ENCODE measurements at places on chromosomes 4 and X. TPM values are rescaled to one million over a fixed set of nuclear protein-coding genes. Genes with fewer than 3 reads are reported as not detected.

The DCHS2 gene
- 8.1 TPM for polyA plus RNA-seq

DNA sequence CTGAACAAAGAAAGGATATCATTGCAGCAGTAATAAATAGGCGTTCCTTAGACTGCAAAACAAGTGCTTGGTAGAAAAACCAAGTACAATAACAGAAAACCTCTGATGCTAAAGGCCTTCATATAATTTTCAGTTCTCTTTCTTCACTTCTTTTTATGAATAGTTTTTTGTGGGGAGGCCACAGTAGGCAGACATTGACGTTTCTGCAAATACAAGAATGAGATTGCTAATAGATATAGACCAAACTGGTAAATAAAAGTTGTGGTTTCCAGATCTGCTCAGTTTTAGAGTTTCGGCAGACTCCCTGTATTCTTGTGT lies 57.0 kb upstream of the RAP1GDS1 start:
- DNase-seq: no peak

- DNase-seq: no peak
Observed at GRCh38 chr4:183118585-183118984, 19.5 kb downstream of the WWC2 start.

DNA sequence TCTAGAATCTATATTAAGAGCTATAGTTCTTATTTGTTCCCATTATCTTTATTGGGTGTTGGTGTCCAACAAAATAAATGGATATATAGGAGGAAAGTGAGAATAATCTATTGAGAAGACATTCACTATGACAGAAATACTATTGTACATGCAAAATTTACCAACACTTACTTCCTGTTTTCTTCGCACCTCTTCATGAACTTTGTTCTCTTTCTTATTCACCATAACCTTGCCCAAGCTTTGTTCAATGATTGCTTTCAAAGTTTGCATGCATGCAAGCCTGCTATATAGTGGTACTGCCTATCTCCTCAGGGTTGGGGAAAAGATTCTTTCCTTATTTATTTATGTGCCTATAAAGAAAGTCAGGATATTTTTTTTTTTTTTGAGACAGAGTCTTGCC lies 176.4 kb upstream of the JADE1 start:
- DNase-seq: no peak

The RNF150 gene
- polyA plus RNA-seq: 28.6 TPM

The CENPE gene
- polyA plus RNA-seq: 12.2 TPM

The KLHL34 gene
- polyA plus RNA-seq: not detected

GRCh38 chr4:141788169-141788915 lies 152.0 kb downstream of the IL15 start:
- DNase-seq: no peak

The FGF16 gene
- 0.22 TPM for polyA plus RNA-seq

The CT45A10 gene
- not detected for polyA plus RNA-seq

DNA sequence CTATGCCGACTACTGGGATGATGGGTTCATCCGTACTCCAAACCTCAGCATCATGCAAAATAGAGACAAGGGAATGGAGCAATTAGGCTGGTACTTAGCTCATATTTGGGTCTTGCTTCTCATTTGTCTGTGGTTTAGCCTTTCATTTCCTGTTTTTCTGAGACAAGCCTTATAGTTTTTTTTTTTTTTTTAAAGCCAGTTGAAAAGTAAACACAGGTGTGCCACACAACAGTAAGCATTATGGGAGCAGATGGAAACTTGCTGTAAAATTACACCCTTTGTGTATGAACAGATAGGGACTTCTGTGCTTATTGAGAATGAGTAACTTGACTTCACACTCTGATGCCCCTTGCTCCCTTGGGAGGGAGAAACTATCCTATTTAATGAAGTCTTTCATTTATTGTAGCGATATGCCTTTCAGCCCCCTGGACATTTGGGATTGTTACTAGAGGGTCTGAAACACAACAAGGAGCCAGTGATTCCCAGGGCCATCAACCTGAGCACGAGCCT lies 13.7 kb downstream of the RASSF6 start:
- no peak for DNase-seq

The TNIP2 gene
- 15.2 TPM for polyA plus RNA-seq

DNA sequence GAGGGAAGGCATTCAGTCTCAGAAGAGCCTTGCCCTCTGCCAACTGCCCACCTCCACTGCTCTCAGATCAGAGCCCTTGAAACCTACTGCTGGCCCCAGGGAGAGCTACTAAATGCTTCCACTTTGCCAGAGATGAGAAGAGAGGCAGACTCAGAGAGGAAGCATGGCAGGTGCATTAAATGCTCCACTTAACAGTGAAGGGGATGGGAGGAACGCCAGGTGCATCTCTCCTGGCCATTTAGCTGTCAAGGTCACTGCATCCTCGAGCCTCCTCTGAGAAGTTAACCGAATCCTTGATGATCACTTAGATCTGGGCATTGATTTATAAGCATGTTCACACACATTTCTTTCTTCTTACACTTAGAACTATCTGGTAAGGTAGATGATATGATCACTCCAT lies 15.0 kb downstream of the TRPC5 start:
- DNase-seq: no peak

- no peak for DNase-seq
Observed at GRCh38 chr4:11632483-11632882, 203.8 kb upstream of the HS3ST1 start.

- DNase-seq: no peak
Observed at GRCh38 chr4:172153719-172154118, 340.5 kb downstream of the GALNTL6 start.

- no peak for DNase-seq
Observed at GRCh38 chrX:7254144-7254543, 106.2 kb upstream of the PUDP start.

DNA sequence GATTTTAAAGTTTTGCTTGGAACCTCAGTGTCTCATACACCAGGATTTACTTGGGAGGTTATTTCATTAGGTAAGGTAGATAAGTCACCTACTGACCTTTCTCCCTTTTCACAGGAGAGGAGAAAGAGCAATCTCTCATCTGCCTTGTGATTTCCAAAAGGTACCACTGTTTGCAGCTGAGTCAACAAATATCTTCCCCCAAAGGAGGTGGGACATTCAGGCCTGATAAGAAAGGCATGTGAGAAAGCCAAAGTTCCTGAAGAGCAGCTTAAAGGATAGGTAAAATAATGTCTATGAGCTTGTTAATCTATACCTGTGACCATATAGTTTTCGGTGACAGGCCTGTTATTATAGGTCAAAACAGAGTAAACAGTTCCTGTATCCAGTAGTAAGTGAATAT lies 45.0 kb downstream of the FAM47B start:
- no peak for DNase-seq

- DNase-seq: no peak
Observed at GRCh38 chrX:102154218-102154860, 1.4 kb downstream of the BEX5 start.

- DNase-seq: no peak
Observed at GRCh38 chrX:18981124-18981807, 2.6 kb downstream of the PHKA2 start.

The SMIM31 gene
- 0.18 TPM for polyA plus RNA-seq

DNA sequence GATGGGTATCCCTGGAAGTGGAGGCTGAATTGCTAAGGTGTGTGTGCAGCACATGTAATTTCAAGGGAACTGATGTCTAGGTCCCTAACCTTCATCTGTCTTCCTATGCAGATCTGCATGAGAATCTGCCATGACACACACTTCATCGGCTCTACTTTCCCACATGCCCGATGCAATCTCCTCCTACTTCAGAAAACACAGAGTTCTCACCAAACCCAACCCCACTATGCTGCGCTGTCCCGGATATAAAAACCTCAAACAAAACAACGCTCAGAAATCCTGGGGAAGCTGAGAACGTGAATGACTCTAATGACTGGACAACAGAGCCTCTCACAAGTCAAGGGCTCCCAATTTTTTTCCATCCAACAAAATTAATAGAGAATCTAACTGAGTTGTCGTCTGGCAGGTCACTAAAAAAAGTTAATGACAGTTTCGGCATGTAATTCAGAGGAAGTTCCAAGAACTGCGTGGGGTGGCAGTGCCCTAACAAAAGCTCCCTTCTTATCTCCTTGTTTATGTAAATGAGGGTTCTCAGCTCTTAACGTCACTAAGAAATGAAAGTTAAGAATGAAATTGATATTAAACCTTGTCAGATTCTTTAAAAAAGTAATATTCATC lies 39.0 kb downstream of the STX18 start:
- no peak for DNase-seq

- no peak for DNase-seq
Observed at GRCh38 chr4:141133999-141134995, 1.0 kb upstream of the RNF150 start.

The COL25A1 gene
- 15.3 TPM for polyA plus RNA-seq

- DNase-seq: no peak
Observed at GRCh38 chr4:123750044-123750443, 353.4 kb downstream of the SPRY1 start.

GRCh38 chrX:127877318-127877717 lies 174.9 kb downstream of the ACTRT1 start:
- no peak for DNase-seq

GRCh38 chrX:71236836-71237235 lies 13.8 kb downstream of the GJB1 start:
- no peak for DNase-seq

DNA sequence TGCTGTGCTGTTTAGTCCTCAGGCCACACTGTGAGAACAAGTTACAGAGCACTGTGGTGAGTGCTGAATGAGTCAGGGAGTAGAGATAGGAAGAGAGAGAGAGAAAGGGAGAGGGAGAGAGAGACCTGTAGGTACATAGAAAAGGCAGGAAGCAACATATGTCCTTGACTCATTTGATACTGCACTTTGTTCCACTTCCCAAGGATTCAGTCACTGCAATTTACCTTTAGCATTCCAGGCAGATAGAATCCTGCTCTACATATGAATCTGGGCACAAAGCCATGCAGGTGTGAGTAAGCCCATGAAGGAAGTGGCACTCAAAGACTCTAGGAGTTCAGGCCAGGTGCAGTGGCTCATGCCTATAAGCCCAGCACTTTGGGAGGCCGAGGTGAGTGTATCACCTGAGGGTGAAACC lies 1.0 kb upstream of the DAPP1 start:
- DNase-seq: no peak

DNA sequence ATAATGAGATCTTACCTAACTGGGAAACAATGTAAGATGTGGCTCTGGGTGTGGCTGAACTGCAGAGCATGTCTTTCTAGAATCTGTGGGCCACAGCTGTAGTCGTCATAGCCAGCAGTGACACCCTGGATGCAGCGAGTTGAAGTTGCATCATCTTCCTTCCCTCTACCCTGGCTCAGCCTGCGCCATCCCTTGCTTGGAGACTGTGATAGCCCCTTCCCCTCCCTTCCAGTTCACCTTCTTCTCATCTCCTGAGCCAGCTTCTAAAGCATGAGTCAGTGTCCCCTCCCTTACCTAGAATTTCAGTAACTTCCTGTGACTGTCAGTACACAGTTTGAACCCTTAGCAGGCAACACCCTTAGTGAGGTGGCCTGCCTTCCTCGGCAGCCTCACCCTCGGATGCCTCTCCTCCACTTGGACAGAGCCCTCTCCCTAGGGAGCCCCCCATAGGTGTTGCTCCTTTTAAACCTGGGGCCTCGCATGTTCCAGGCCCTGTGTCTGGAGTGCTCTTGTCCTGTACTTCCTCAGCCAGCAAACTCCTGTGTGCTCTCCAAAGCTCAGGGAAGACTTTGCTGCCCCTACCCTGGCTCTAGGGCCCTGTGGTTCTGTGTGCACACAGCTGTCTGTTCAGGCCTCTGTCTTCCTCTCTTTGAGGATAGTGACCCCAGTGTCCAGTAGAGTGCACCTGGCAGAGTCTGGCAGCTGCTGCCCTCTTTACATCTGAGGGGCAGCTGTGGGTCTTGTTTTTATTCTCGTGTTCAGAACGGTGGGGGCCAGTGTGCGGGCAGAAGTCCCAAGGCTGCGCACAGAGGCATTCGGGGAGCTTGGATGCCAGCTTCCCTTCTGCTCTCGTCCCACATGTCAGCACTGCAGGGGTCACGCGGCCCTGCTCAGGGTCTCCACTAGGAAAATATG lies 43.7 kb upstream of the TADA2B start:
- DNase-seq: no peak

GRCh38 chr4:187094144-187094543 lies 370.5 kb upstream of the FAT1 start:
- DNase-seq: no peak

DNA sequence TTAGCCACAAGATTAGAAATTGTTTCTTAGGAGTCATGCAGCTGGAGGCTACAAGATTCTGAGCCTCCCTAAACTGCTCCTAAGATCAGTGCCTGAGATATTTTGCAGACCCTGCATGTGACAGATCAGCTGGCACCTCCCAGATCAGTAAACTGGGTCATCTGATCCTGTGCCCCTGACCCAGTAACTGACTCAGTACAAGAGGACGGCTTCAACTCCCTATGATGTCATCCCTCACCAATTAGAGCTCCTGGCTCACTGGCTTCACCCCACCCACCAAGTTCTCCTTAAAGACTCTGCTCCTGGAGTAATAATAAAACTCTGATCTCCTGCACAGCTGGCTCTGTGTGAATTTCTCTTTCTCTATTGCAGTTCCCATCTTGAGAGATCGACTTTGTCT lies 45.4 kb upstream of the PNPLA4 start:
- DNase-seq: no peak

- DNase-seq: no peak
Observed at GRCh38 chrX:67435536-67435935, 108.3 kb upstream of the AR start.

The FGF5 gene
- 0.13 TPM for polyA plus RNA-seq

- no peak for DNase-seq
Observed at GRCh38 chr4:53022513-53023100, 160.5 kb downstream of the RASL11B start.

The CFP gene
- 1.3 TPM for polyA plus RNA-seq

DNA sequence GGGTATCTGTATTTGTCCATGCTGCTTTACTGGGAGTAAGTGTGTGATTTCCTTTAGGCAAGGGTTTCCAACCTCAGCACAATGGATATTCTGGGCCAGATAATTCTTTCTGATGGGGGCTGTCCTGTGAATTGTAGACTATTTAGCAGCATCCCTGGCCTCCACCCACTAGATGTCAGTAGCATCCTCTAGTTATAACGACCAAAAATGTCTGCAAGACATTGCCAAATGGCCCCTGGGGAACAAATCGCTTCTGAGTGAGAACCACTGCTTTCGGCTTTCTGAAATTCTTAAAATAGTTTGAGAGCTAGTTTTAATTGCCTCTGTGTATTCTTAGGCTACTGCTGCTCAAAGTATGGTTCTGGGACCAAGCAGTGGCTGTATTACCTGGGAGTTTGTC lies 81.2 kb upstream of the GPM6B start:
- DNase-seq: no peak

DNA sequence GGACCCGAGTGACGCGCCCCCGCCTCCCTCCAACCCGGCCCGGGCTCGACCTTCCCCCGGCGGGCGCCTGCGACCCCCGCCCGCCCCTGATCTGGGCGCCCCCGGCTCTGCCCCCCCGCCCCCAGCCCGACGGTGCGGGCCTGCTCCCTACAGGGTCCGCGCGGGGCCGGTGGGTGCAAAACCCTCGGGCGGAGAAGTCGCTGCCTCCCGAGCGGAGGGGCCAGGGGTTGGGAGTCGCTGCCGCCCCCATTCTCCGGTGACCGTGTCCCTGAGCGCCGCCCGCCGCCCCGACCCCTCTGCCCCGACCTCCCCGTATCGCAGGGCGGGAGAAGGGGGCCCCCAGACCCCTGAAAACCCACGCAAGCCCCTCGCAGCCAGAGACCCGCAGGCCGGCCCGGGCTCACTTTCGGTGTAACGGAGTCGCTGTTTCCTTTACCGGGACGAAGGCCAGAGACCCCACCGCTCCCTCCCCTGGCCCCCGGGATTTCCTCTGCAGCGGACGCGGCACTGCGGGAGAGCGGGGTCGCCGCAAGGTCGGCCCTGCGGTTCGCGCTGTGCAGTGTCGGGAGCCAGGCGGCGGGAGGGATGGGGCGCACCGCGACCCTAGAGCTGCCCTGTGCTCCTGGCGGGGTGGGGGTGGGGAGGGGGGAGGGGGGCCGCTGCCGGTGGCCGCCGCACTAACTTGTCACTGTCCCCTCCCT lies 729 bp upstream of the CPLX1 start:
- DNase-seq: no peak

The MOSPD2 gene
- 22.2 TPM for polyA plus RNA-seq

The RHOXF1 gene
- 0.22 TPM for polyA plus RNA-seq

Data from right renal pelvis (tissue), 4 donors.